ENCODE measurements at places on chromosomes 12 and 14.

GRCh38 chr14:68730811-68731425 is 61.9 kb downstream of the ZFP36L1 start:
- no peak for DNase-seq

- no peak for DNase-seq
Observed at GRCh38 chr12:119695034-119695433, 27.1 kb downstream of the PRKAB1 start.

- DNase-seq: no peak
Observed at GRCh38 chr14:90560558-90560957, 163.7 kb downstream of the CALM1 start.

DNA sequence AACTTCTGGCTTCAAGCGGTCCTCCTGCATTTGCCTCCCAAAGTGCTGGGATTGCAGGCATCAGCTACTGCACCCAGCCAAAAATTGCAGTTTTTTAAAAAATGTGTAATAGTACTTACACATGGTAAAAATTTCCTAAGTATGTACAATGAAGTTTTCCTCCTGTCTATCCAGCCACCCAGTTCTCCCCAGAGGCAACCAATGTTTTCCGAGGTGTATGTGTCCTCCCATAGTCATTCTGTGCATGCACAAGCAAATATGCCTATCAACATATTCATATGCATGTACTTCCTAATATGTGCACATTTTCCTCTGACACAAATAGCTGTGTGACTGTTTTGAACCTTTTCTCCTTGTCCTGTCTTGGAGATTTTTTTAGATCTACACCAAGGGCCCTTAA is 195.0 kb downstream of the SLC5A8 start:
- DNase-seq: no peak

DNA sequence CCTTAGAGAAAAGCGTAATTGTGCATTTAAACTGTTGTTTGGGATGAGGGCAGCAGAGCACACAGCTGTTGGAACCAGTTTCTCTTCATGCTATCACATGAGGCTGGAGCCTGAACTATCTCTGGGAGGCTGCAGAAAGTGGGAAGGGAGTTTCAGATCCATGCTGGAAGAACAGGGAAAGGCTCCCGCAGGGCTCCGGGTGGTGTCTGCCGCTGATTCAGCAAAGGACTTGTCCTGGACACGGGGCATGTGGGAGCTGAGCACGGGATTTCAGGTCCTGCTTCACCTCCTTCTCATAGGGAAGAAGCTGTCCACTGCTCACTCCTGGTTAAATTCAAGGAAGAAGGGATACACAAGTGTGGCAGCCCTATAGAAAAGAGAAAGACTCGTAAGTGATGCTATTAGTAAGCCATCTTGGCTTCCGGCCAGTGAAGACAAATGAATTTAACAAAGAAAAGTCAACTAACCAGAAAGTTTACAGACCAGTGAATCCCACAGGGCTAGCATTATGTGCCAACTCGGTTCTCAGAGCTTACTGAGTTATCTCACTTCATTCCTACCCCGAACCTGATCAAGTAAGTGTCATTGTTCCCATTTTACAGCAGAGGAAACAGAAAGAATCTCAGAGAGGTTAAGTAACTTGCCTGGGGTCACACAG is 6.7 kb upstream of the FZD10 start:
- DNase-seq: no peak

DNA sequence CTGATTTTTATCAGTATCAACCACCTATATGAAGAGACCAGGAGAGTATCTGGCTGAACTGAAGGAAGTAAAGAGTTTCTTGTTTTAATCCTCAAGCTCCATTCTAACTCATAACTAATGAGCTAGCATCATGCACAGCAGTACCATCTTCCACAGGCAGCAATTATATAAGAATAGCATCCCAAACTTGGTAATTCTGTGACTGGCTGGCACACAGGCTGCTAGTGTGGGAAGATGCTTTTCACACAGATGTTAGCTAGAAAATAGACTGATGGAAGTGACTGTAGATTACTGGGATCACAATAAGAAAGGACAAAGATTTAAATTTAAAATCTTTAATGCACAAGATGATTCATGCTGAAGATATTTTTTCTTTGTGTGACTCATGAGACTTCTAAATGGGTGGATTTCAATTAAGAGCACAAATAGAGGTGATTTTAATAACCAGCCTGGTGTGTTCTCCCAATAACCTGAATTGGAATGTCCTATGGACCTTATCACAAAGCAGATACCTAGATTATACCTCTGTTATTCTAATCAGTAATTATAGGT is 417.7 kb upstream of the ATXN7L3B start:
- DNase-seq: no peak

DNA sequence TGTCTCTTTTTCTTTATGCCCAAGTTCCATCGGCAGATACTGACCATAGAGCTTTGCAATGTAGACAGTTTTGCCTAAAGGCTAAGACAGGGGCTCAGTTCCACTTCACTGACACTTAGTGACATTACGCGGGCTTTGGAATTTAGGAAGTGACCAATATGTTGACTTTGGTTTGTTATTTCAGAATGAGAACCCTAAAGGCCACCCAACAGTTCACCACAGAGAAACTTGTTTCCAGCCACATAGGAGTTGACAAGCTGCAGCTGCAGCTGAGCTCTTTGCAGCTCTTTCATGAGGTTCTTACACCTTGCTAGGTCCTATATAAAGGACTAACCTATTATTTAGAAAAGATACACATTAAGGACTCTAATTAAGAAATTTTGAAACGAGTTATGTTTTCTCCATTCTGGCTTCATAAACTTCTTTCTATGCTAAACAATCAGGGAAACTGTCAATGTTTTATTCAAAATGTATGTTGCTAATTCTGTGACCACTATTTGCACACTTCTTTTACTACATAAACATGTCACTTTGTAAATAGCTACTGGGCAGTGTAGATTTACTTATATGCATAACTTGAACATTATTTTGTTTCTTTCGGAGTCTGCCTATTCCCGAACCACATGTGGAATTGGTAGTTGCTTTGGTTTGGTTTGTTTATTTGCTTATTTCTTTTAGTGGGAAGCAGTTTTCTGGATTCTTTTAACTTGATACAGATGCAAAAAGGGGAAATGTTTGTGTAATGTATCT is 18.5 kb upstream of the KLRD1 start:
- no peak for DNase-seq

DNA sequence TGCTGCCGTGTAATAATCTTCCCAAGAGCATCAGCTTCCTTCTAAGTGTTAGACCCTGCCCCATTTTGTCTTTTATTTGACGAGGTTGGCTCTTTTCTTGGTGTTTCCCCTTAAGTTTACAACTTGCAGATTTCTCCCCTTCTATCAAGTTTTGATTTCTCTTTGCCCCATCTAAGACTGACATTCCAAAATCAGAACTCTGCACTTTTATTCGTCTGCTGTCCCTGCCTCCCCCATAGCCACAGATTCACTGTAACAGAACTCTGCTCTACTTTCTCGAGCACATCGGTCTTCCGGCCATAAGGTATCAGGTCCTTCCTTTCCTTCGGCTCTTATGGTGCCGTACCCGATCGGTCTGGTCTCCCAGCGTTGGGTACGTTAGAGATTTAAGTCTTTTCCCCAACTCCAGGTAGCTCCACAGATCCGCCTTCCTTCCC is 563 bp downstream of the DCP1B start:
- no peak for DNase-seq

- no peak for DNase-seq
Observed at GRCh38 chr12:49953961-49954846, 3.7 kb downstream of the AQP2 start.

Measured in WERI-Rb-1 (cell line).